ENCODE measurements at places on chromosomes 11 and 22. TPM values are rescaled to one million over a fixed set of nuclear protein-coding genes. Genes with fewer than 3 reads are reported as not detected.

Gene NTM
- total RNA-seq = not detected

Gene CFAP300
- total RNA-seq = 6.4 TPM

Gene TYMP
- 16.4 TPM for total RNA-seq

Gene SLC17A6
- total RNA-seq = not detected

Gene XRRA1
- 4.4 TPM for total RNA-seq

Gene SOX6
- 0.07 TPM for total RNA-seq

Gene POTEH
- total RNA-seq = not detected

Gene PYGM
- total RNA-seq = 0.27 TPM

Gene TRAF6
- total RNA-seq = 8.0 TPM

Gene RFPL1
- not detected for total RNA-seq

Gene CST6
- not detected for total RNA-seq

Gene RAB36
- total RNA-seq = 7.8 TPM

Gene APLNR
- total RNA-seq = not detected

Gene PLXNB2
- 101 TPM for total RNA-seq

Gene BAIAP2L2
- 7.8 TPM for total RNA-seq

Gene CARD10
- 30.6 TPM for total RNA-seq

Gene FZD4
- 1.2 TPM for total RNA-seq

Gene TMEM25
- total RNA-seq = 0.68 TPM

Gene FAM227A
- total RNA-seq = 1.0 TPM

Gene DDX25
- not detected for total RNA-seq

Gene DEPDC7
- total RNA-seq = 9.0 TPM

Gene GRAP2
- not detected for total RNA-seq

Gene KDM4E
- total RNA-seq = not detected

Gene USH1C
- total RNA-seq = 0.92 TPM

Gene RFPL3
- total RNA-seq = not detected

Gene JAML
- not detected for total RNA-seq

Gene MOV10L1
- 0.03 TPM for total RNA-seq

Gene USP2
- total RNA-seq = 0.77 TPM

Gene PATE4
- total RNA-seq = not detected

Gene IL17RA
- 8.2 TPM for total RNA-seq
